ENCODE measurements at places on chromosomes 5 and 9.

- no peak for DNase-seq
These were observed 28.8 kb downstream of the SPOCK1 start for GRCh38 chr5:137470111-137470920.

DNA sequence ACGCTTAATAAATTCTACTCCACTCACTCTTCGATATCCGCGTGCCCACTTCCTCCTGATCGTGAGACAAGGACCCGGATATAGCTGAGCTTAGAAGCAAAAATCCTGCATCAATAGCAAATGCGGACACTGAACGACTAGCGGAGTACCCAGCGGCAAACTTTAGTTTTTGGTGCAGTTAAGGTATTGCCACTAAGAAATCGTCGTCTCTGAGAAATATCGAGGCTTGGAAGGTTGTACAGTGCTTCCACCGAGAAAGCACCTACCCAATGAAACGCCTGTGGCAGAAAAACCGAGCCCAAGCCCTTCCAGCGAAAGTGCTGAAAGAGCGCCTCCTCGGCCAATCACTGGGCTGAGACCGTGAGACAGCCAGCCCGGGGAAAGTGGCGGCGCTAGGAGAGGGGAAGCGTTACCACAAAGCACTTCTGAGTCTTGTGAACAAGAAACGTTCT, 32.2 kb downstream of the ANXA2R start:
- DNase-seq, result no peak

- no peak for DNase-seq
These were observed 5.6 kb downstream of the OTULINL start for GRCh38 chr5:14587150-14587549.

DNA sequence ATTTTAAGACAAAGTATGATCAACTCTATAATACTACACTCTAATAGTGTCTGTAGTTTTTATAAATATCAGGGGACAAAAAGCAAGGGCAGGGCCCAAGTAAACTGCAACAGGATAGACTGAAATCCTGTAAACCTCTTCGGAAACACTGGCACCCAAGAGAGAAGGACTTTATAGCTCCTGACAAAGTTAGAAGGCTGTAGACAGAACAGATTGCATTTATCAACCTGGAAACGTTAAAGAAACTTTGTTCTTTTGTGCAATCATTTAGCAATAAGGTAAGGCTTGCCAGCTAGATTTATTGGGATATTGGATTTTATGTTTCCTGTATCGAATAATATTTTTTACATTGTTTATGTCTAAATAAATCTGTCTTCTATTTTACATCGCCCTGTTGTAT, 91.8 kb upstream of the MAN2A1 start:
- no peak for DNase-seq

- no peak for DNase-seq
These were observed 1232.0 kb upstream of the CDH18 start for GRCh38 chr5:21219966-21220365.

DNA sequence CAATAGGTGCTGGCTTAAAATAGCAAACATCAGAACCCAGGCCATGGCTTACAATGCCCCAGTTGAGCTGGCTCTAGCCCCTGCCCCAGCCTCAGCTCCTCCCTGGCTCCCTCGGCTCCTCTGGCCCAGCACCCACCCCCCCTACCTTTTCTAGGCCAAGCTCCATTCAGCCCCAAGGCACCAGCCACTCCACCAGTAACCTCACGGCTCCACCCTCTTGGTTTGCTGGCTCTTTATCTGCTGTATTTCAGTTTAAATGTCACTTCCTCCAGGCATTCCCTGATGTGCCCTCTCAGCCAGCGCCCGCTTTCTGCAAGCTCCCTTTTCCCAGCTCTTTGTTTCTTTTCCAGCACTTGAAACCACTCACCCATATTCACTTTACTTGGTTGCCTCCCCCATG, 10.6 kb downstream of the C1QTNF2 start:
- DNase-seq, result no peak

- DNase-seq, result no peak
These were observed 435.4 kb downstream of the ZSWIM6 start for GRCh38 chr5:61767231-61768080.

DNA sequence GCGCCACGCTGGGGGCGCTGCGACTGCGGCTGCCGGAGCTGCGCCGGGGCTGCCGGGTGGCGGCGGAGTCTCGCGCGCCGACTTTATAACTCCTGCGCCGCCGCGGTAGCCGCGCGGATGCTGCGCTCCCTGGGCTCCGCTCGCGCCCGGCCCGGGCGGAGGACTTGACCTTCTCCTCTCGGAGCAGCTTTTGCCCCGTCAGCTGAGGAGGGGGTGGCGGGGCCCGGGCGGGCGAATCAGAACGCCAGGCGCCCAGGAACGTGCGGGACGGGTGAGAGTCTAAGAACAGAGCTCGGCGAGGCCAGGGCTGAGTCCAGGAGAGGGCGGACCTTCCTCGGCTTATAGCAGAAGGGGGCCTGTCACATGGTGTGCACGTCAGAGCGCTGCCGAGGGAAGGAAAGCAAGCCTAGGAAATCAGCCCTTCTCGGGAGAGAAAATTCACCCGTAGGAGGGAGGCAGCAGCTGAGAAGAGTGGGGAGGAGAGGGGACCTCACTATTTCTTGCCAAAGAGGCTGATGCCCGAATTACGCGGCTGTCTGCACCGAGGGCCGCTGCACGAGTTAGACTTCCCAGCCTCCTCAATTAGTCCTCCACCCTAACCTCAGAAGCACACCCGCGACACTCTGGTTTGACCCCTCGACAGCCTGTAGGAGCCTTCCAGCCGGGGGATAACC, at the start of gene FOXD1:
Gene FOXD1 (minus strand): TSS at position 315 of the 674 bp plus-strand sequence. CDS start 415 bp downstream, outside the sequence.
- DNase-seq, result no peak

- no peak for DNase-seq
These were observed 67.7 kb downstream of the MEGF10 start for GRCh38 chr5:127358284-127358683.

DNA sequence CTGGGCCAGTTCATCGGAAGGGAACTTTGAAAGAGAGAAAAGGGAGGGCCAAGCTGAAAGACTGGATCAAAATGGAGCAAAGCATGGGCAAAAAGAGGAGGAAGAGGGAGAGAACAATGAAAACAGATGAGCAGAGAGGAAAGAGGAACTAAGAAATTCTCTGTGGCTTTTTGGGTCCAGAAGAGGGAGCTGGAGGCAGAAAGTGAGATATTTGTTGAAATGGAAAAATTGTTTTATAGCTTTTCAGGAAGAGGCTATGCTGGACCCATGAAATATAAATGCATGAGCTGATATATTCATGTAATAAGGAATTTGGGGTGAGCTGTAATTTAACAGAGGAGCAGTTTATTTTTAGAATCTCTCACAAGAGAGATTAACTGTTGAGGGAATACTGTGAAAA, 457.3 kb downstream of the DMAC1 start:
- DNase-seq, result no peak

- no peak for DNase-seq
These were observed 333.6 kb downstream of the PIK3R1 start for GRCh38 chr5:68548959-68549676.

DNA sequence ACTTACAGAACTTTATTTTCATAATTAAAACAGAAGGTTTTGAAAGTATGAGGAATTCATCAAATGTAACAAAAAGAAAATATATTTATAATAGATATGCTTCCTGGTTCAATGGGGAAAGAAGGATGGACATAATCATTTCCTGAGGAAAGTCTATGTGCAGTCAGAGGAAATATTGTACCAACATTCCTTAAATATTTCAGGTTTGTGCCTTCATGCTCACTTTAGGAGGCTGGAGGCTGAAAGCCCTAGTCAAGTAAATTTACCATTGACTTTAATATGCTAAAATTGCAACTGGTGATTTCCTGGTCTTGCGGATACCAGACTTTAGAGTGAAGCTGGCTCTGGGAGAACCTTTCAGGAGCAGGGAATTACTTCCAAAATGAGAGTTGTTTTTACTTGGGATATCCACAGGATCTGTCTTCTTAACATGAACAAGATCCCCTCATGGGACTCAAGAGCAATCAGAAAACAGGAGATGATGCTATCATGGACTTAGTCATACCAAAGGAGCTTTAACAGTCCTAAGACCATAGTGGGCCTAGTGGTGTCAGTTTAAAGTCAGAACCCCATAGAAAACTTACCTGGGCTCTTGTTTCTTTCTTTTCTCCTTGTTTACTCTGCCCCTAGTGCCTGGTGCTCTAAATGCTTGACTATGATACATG, 762.8 kb upstream of the GRAMD2B start:
- DNase-seq, result no peak

DNA sequence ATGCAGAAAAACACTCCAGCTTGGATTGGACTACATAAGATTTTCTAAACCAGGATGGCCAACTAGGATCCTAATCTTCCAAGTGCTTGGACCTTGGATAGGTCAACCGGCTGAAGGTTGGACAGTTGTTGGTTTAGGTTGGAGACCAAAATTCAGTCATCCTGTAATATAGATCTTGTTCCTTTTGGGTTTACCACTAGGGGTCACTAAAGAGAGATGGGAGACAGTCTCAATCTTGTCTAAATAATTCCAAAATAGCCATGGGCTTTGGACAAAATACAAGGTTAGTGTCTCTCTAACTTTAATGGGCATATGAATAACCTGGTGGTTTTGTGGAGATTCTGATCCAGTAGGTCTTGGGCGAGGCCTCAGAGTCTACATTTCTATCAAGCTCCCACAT, 148.7 kb upstream of the ERCC6L2 start:
- no peak for DNase-seq

DNA sequence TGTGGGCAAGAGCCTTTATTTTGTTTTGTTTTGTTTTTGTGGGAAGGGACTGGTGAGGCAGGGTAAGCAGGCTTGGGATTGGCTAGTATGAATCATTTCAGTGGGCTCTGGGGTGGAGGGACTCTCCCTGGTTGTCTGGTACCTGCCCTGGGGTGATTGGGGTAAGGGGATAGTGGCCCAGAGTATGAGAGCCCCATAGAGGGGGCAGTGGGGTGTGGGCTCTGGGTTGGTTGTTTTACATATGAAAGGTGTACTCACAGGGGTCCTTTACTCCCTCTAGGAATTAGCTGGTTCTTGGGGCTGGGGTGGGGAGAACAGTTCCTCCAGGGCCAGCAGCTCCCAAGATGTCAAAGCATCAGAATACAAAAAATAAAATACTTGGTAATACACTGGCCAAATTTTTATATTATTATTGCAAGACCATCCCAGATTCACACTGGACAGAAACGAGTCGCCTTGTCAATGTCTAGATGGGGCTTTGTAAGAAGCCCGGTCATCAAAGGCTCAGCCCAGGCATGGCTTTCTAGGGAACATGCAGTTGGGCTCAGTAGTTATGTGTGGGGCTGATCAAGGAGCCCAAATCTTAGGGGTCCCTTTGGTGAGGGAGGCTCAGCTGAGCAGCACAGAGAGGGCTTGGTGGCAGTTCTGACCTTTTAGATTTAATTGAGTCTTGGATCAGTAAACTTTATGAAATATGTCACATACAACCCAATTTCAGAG, 190.5 kb downstream of the NXNL2 start:
- no peak for DNase-seq

GRCh38 chr9:14107977-14108376, 206.0 kb downstream of the NFIB start:
- DNase-seq, result no peak

- no peak for DNase-seq
These were observed 129.6 kb upstream of the HMHB1 start for GRCh38 chr5:143682246-143682905.

DNA sequence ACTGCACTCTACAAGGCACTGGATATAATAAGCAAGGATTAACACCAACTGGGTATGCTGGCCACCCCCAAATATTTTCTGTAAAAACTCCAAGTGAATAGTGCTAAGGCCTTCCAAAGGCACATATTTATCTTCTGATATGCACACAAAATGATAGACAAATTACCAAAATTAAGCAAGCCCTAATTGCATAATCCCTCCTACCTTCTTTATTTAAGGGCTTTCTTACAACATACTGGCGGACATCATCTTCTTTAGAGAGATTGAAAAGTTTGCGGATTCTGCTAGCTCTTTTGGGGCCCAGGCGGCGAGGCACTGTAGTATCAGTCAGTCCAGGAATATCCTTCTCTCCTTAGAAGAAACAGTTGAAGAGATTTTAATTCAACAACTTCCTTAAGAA, 1.9 kb downstream of the RPS6 start:
- DNase-seq, result no peak

GRCh38 chr5:106822851-106823250, 847.9 kb downstream of the EFNA5 start:
- DNase-seq, result no peak

DNA sequence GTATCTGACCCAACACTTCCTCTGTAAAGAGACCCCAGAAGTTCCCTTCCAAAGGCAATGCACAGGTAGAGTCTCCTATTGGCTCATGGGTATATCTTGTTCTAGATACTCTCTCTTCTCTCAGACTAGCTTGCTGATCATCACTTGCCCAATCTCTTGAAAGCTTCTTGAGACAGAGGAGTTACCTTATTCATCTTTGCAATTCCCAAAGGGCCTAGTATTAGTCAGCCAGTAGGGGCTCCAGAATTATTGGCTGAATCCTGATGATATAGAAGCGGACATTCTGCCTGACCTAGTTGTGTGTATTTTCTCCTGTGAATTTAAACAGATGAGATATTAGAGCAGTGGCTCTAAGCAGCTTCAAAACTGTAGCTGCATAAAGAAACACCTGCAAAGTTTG, 304.0 kb upstream of the KLF4 start:
- no peak for DNase-seq

DNA sequence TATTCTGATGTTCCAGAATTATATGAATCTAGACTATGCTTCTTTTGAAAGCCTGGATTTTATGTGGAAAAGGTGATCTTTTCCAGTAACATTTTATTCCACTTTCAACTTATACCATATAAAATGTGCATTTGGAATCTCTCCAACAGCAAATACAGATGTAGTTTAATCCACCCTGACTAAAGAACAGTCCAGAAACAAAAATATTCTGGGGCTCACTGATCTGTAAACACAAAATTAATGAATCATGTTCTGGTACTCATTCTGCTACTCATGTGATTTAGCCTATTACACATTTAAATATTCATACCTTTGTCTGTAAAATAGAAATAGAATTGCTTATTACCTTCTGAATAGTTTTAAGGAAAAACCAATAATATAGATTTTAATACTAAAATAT, 125.8 kb downstream of the ARRDC3 start:
- DNase-seq, result no peak

- no peak for DNase-seq
These were observed 133.9 kb downstream of the GIN1 start for GRCh38 chr5:102986074-102986473.

DNA sequence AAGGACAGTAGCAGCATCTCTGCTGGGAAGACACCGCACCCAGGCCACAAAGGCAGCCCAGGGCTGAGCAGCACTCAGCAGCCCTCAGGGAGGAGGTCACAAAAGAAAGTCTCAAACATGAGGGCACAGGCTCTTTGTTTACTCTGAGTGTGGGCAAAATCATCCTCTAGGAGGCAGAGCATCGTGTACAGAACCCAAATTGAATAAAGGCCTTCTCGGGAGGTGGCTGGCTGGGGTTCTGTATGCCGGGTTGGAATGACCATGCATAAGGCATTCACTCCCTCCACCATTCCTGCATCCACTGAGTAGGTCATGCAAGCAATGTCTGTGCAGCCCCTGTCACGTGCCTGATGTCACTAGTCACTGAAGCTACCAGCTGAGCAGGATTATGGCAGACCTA, 412.8 kb downstream of the SPOCK1 start:
- no peak for DNase-seq

DNA sequence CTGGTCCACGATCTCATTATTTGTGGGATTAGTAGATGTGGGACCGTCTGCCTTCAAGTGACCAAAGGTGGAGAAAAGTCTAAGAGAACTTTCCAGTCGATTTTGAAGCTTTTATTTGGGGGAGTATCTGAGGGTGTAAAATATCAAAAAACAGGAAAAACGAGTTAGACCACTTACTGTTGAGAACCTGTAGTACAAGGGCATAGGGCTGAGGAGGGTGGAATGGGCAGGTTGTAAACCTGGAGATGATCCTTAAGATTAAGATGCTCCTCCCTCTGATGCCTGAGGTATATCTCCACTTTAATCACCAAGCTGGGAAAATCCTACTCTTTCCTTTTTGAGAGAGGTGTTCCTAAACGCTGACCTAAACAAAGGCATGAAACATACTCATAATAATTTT, 32.0 kb upstream of the GTF2H2C start:
- DNase-seq, result no peak

Data from cortex of kidney (tissue), 1 donor.